GM04503 (cell line): ENCODE measurements at places on chromosomes 3 and 15.

- no peak for DNase-seq
Measured at GRCh38 chr3:16514021-16514700, 662 bp upstream of the RFTN1 start.

DNA sequence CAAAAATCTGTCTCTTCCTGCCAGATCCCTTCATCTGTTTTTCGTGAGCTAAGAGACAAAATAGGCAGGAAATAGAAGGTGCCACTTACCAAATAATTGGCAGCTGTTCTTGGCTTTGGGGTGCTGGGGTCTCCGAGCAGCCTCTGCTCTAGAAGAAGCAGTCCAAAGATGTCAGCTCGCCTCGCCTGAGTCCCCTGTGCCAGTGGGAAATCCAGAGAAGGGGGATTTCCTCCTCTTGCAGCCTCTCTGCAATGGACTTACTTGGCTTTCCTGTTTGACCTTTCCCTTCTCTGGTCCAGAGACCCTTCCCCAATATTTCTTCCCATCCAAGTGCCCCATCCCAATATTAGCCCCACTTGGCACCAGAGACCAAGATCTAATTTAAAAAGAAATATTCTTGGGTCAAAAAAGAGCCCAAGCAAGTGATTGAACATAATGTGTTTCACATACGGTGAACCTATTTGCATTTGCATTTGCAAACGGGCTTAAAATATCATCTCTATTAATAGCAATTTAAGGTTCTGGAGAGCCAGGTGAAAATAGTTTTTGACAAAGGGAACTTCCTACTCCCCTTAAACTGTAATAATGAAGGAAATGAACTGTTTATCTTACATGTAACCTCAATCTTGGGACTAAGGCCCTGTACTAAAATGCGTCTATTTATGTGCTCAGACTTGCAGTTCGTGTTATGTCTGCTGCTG lies 23.2 kb downstream of the CD86 start:
- DNase-seq: no peak

GRCh38 chr3:170205302-170205701 lies 16.9 kb upstream of the PRKCI start:
- DNase-seq: peak; percentile 11

DNA sequence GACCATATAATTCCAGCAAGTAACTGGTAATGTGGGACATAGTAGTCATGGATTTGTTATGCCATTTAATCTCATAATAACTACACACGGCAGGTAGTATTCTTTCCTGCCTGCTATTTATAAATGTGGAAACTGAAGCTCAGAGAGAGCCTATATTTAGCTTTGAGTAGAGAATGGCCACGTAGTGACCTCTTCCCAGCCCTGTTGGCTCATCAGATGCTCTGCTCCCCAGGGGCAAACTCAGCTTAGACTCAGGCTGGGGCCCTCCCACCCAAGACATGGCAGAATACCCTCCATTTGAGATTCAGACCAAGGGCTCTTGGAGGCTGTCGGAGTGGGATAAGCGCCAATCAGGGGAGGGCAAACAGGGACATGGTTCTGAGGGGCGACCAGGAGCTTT lies 17.3 kb upstream of the HDAC11 start:
- DNase-seq: no peak

GRCh38 chr15:69713726-69714559 lies 261.3 kb downstream of the RPLP1 start:
- no peak for DNase-seq

GRCh38 chr15:38148471-38148870 lies 104.2 kb upstream of the SPRED1 start:
- DNase-seq: no peak

DNA sequence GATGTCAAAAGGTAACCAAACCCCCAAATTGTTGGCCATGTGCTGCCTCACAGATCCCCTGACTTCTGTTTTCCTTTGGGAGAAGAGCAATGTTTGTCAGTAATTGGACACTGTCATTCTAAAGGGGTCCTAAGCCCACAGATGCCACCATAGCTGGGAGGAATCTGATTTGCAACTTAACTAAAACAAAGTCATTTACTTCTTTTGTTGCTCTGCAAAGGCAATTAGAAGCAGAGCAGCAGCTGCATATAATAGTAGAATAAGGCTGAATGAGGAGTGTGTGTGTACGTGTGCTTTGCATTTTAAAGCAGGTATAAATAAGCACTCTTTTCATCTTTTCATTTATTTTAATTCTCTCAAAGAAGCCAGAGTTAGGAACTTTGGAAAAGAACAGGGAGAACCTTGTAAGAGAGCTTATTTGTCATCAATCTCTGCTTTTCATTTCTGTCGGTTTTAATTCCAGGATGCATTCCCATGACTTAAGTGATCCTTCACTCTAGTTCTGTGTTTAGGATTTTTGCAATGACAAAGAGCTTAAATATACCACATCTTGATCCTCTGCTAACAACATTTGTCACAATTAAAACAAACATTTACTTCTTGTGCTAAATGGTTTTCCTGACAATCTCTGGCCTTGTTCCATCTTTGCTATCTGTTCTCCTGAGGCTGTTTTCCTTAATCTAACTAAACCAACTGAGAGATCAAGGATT lies 530.2 kb upstream of the CBLB start:
- no peak for DNase-seq

DNA sequence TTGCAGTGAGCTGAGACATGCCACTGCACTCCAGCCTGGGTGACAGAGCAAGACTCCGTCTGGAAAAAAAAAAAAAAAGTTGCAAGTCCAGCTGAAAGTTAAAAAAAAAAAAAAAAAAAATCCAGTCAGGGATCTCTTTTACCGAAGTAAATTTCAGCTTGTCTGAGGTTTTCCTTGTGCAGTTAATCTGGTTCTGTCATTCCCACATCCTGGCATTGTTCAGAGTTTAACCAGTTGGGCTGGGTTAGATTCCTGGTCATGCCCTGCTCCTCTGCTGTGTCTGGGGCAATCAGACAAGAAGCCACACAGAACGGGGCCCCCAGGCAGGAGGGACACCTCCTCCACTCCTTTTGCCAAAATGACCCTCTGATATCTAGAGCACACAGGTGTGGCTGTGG lies 84.1 kb upstream of the KLHL25 start:
- no peak for DNase-seq

DNA sequence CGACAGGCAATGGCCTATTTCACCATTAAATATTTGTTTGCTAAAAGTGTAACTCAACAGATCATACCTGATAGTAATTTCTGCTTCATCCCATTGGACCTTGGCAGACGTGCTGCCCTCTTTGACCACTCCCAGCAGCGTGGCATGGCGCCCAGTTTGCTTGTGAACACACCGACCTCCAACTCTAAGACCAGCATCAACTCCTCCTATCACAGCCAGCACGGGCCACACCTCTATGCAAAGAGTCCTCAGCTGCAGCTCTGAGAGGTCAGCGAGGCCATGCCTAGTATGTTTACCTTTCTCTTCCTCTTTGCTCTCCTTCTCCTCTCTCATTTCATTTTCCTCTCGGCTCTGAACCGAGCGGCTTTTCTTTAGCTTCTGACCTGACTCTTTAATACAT lies 80.6 kb downstream of the FBXL22 start:
- DNase-seq: no peak

- no peak for DNase-seq
Measured at GRCh38 chr3:151478335-151478697, 17.5 kb upstream of the IGSF10 start.

- DNase-seq: no peak
Measured at GRCh38 chr3:197283045-197283444, 15.4 kb downstream of the DLG1 start.

- no peak for DNase-seq
Measured at GRCh38 chr3:197149528-197149927, 119.9 kb upstream of the MELTF start.

DNA sequence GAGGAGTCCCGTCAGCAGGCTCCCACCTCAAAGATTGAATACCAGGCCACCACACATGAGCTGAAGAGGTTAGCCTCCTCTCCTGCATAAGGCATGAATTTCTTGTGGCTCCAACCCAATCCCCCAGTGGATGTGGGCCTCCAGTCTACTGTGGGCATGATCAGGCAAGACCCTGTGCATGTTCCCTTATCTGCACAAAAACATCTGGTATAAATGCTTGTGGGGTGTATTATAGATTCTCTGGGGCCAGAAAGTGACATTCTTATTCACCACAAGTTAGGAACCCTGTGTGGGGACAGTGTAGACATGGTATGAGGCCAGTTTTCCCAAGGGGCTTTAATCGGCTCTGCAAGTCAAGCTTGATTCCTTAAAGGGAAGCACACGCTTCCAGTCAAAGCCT lies 18.2 kb upstream of the UBP1 start:
- DNase-seq: no peak

DNA sequence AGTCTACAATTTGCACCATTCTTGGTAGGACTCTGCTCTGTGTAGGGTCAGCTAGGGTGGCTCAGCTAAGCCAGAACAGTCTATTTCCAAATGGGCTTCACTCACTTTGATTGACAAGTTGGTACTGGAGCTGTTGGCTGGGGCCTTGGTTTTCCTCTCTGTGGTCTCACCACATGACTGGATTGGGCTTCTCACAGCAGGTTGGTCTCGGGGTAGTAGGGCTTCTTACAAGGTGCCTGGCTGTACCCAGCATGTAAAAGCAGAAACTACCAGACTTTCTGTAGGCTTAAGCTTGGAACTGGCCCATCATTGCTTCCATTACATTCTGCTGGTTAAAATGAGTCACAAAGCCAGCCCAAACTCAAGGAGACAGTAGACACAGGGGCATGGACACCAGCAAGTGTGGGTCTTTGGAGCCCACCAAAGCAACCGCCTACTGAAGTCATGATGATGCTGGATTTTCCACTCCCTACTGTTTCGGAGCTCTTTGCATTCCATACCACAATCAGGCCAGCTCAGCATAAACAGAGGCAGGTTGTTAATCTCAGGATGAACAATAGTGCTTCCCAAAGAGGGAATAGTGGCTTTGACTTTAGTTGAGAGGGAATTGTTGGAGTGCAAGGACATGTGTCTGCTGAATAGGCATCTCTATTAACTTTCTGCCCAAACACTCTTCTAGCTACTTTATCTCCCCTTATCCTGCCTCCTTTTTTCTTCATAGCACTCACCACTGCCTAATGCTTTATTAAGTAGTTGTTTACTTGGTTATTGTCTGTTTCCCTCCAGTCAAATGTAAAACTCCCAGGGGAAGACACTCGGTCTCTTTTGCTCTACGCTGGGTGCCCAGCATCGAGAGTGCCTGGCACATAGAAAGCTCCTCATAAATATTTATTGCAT lies 78.0 kb upstream of the RARB start:
- no peak for DNase-seq

DNA sequence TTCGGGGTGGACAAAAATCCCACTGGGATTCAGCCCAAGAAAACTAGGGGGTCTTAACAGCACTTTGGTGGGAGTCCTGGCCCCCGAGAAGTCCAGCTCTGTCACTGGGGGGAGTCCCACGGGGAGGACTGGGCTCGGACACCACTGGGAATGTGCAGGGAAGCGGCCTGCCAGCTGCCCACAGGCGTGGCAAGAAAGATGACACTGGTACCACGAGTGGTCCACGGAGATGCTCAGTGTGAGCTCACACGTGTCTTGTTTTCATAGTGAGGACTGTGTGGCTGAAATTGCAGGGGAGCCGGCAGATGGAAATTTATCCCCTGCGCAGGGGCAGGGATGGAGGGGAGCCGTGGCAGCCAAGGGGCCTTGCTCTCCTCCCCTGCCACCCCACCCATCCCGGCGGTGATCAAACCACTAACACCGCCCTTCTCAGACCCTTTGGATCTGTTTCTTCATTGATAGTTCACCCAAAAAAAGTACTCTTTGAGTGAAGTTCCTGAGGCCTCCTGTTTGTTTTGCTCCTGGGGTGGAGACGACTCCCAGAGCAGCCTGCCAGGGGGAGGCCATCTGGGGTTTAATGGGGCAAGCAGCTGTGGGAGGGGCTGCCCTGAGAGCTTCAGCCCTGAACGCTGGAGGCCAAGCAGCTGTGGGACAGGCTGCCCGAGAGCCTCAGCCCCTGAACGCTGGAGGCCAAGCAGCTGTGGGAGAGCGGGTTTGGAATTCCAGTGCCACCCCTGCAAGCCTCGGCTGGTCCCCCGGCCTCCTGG lies 130.9 kb downstream of the LRRK1 start:
- DNase-seq: no peak

DNA sequence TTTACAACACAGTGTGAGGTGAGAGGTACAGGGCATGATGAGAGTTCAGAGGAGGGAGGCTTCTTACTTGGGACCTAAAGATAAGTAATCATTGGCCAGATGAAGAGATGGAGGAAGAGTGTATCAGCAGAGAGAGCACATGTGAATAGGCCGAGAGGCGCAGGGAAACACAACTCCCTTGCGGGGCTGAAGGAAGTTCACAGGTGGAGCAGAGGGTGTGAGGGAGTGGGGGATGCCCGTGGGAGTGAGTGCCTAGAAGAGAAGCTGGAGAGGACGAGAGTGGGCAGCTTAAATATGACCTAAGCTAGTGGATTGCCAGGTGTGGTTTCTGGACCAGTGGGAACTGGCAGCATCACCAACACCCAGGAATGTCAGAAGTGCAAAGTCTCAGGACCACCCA lies 98.2 kb upstream of the TBC1D5 start:
- DNase-seq: no peak

GRCh38 chr3:40179016-40179415 lies 130.5 kb upstream of the EIF1B start:
- peak; percentile 14 for DNase-seq

- no peak for DNase-seq
Measured at GRCh38 chr3:69698728-69699127, 40.5 kb upstream of the MITF start.

DNA sequence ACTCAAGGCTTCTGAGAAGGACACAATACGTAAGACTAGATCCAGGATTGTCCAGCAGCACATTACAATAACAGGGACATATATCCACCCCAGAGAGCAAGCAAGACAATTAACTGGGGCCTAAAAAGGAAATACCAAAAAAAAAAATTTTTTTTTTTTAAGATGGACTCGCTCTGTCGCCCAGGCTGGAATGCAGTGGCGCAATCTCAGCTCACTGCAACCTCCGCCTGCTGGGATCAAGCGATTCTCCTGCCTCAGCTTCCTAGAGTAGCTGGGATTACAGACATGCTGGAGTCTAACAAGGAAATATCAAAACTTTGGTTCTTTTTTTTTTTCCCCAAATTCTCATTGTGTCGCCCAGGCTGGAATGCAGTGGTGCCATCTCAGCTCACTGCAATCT lies 28.8 kb upstream of the IMPDH2 start:
- DNase-seq: no peak

DNA sequence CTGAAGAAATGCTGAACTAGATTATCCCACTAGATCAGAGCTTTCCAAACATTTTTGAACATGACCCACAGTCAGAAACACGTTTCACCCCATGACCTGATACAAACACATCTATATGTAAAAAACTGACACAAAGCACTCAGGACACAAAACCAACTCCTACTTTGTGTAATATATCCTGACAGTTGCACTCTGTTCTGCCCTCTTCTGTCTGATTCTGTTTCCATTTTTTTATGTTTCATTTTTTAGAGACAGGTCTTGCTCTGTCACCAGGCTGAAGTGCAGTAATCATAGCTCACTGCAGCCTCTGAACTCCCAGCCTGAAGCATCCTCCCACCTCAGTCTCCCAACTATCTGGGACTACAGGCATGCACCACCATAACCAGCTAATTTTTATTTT lies 15.8 kb upstream of the RFTN1 start:
- no peak for DNase-seq
